WTC11 (cell line): ENCODE measurements at places on chromosomes 5 and 9.
A peak's percentile ranks its signal among the peaks of the same experiment; 100 is the strongest.

GRCh38 chr5:420632-421286, 22.2 kb upstream of the EXOC3 start:
- DNase-seq: peak; percentile 13

- no peak for DNase-seq
Observed at GRCh38 chr9:35797311-35798109, 6.1 kb downstream of the NPR2 start.

GRCh38 chr5:177412603-177413233, 3.4 kb upstream of the F12 start:
- no peak for DNase-seq

DNA sequence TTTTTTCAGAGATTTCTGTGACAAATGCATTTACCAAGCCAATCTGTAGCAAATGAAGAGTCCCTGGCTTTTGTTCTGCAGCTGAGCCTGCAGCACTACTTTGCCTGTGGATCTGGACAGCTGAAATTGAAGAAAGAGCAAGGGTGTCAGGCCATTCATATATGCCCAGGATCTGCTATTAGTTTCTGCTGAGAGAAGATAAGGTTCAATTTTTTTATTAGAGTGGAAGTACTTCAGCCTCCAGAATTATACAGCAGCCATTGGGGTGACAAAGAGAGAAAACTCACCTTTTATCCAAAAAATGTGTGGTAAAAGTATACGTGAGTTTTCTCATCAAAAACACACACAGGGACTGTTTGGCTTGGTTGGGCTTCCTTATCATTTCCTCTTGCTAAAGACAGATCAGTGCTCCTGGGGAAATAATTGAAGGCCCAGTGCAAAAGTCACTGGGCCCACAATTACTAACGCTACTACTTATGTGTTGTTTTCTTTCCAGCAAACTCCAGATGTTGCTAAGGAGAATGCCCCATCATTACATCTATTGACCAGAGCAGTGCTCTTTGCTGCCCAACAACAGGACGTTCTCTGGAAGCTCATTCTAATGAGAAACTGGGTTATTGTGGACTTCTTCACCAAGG, 138.6 kb downstream of the CEMIP2 start:
- DNase-seq: no peak

DNA sequence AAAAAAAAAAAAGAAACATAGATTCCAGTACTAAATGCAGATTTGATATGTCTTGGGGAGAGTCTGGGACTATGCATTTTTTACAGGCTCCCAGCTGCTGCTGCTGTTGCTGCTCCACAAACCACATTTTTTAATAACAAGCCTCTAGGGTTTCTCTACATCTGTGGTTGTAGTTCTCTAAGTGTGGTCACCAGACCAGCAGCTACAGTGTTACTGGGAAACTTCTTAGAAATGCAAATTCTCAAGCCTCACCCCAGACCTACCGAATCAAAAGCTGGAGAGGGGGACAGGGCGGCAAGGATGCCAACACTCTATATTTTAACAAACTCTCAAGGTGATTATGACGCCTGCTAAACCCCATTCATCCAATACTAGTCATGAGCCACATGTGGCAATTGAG, 293.4 kb upstream of the PTGER4 start:
- DNase-seq: no peak

GRCh38 chr9:94846739-94847138, 120.2 kb downstream of the AOPEP start:
- no peak for DNase-seq

- no peak for DNase-seq
Observed at GRCh38 chr9:113503131-113503541, 39.6 kb downstream of the RGS3 start.

DNA sequence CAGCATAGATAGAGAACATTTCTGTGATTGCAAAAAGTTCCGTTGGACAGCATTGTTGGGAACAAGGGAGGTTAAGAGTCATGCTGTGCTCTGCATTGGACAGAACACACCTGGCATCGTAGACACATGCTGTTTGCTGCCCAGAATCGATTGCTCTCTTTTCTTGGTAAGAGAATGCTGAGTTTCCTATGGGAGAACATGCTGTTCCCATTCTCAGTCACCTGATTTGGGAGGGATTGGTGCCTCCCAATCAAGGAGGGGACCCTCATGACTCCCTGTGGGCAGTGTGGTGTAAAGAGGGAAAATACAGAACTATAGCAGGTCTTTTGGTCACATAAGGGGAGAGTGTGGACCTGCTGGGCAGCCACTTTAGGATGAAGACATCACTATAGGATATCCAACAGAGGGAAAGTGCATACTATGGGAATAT, 555.4 kb upstream of the CLINT1 start:
- DNase-seq: no peak

- no peak for DNase-seq
Observed at GRCh38 chr5:14762549-14763216, 98.2 kb downstream of the OTULIN start.

GRCh38 chr5:56987171-56987570, 35.2 kb upstream of the MIER3 start:
- DNase-seq: no peak

DNA sequence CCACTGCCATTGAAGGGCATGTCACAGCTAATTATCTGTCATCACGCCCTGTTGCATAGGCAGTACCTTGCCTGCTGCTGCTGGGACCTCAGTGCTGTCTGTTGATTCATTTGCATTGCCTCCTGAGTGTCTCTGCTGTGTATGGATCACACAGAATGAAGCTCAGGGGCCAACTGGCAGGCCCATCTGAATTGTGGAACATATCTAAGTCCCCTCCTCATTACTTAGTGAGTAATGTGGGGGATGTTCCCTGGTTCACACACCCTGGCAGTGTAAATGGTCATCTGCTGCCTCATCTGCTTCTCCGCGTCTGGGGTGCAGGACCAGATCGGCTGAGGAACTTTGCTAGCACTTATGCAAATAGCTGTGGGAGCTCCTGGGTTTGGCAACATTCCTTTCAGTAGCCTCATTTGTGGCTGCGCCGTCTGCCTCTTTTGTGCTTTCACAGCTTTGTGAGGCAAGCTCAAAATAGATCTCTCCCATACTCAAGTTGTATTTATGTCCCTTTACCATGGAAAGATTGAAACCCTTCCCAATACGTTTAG, 25.4 kb downstream of the TYRP1 start:
- peak; percentile 51 for DNase-seq

DNA sequence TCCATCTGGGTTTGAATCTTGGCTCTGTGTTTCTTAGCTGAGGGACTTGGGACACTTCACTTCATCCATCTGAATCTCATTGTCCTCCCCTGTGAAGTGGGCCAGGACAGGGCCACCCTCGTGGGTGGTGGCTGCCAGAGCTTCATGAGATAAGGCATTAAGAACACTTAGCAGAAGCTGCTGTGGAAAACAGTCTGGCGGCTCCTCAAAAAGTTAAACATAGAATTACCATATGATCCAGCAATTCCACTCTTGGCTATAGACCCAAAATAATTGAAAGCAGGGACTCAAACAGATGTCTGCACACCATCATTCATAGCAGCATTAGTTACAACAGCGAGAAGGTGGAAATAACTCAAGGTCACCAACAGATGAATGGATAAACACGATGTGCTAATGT, 42.4 kb upstream of the GGTA1 start:
- no peak for DNase-seq

DNA sequence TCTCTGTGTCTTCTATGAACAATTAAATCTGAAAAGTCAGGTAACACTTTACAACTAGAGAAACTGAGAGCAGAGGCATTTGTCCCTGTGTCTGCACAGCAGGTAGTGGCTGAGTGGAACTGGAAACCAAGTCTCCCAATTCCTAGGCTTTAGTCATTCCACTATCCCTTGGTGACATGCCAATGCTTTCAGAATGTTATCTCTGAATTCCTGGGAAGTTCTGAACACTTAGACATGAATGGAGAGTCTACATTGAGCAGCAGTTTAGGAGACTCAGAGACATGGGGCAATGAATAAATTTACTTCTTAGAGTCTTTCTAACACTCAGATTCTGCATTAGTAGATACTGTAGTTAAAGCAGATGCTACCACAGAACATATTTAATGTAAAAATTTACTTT, 94.8 kb upstream of the APC start:
- DNase-seq: no peak

- DNase-seq: no peak
Observed at GRCh38 chr5:119070578-119070827, 384 bp upstream of the DMXL1 start.

DNA sequence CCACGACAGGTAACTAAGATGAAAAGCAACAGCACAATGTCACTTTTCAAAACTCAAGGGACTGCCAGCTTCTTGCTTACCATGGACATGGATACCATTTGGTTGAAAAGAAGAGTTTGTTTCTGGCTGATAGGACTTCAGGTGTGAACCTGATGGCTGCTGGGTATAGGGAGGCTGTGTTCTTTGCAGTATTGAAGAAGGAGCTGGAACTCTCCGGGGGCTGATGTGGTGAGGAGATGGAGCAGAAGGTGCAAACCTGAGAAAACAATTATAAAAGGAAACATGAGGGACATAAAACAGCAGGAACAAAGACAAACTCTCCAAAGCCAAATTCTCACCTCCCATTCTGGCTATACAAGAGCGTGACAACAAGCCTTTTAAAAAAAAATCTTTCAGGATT, 330.1 kb upstream of the RFX3 start:
- DNase-seq: no peak

DNA sequence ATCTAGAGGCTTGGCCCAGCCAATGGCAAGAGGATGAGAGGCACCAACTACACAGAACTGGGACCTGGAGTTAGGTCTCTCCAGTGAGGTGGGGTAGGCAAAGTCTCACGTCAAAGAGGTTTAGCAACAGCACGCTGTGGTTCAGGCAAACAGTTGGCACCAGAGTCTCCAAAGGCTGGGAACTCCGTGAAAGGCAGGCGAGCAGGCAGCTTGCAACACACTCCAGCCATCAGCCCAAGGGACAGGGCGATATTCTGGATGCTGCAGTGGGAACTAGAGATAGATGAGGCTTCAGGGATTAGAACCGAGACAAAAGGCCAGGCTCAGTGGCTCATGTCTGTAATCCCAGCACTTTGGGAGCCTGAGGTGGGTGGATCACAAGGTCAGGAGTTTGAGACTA, 129.1 kb downstream of the PDZD2 start:
- DNase-seq: no peak

GRCh38 chr9:33116860-33117259, 40.4 kb upstream of the SMU1 start:
- DNase-seq: no peak

GRCh38 chr5:84437673-84438315, 53.1 kb upstream of the EDIL3 start:
- DNase-seq: no peak

GRCh38 chr5:163460562-163461171, at the start of gene HMMR:
TSS of gene HMMR (plus strand) at chr5:163460632. CDS start at chr5:163460693, 61 bp downstream.
- DNase-seq: no peak

GRCh38 chr5:133287500-133287899, 235.7 kb downstream of the HSPA4 start:
- no peak for DNase-seq

DNA sequence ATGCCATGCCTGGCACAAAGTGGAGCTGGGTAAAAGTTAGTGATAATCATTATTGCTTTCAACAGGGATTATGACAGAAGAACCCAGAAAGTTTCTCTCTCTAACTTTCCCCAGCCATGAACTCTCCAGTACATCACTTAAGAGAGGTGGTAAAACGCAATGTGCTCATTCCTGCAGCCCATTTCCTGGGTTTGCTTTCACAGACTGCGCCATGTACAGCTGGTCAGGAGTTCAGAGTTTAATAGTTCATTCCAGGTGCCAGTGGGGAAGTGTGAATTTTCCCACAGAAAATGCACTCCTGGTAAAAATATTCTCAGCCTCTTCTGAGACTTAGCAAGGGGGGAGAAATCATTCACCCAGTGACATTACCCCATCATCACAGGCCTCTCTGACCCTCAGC, 35.5 kb downstream of the ADAM19 start:
- DNase-seq: no peak

DNA sequence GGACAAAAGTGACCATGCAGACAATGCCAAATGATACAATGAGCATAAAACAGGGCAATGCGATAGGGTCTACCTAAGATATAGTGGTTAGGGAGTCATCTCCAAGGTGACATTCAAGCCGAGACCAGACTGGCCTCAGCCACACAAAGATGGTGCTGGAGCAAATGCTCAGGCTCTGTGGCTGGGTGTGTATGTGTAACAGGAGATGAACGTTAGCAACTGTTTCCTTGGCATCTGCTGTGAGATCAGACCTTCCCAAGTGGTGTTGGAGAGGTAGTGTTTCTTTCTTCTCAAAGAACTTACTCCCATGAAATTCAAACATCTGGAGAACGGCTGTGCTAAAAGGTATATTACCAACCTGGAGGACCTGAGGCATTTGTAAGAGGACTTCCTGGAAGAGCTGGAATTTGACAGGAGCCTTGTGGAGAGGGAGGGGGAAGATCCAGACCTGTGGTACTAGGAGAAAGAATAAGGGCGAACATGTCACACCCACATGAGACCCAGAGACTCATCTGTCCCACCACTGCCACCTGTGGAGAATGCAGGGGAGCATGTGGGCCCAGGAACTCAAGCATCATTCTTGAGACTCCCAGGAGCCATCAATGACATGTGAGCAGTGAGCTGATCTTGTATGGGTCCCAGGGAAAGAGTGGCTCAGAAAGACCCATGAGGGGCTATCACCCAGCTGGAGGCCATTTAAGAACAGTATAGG, 21.4 kb upstream of the ANXA6 start:
- DNase-seq: no peak

GRCh38 chr9:27329291-27329690, 32.3 kb upstream of the EQTN start:
- DNase-seq: no peak

DNA sequence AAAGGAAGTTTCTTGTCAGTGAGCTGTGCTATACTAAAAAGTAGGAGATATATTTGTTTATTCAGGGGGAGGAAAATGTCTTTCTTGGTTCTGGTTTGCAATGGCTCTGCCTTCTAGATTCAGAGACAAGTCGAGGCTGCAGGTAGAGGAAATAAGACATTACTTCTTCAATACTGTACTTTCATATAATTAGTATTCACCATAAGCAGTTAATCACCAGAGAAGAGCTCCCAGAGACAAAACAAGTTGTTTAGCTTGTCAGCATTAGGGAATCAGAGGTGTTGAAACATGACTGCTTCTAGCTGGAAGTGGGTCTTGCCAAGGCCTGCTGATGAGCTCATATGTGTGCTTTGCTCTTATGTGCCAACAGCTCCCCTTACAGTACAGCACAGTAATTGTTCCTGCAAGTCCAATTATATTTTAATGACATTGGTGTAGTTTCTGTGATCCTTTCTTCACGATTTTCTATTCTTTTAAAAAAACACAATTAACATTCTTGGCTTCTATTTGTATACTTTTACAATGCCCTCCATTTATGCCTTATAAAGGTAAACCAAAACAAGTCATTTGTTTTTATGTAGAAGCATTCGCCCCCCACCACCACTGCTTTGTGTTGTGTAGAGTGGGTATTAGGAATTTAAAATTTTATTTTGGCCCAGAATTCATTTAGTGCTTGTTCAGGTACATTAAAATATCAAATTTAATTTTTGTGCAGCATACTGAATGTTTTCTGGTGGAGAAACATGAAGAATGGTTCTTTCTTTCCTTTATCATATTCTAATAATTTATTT, 112.2 kb downstream of the RPS23 start:
- peak; percentile 27 for DNase-seq

DNA sequence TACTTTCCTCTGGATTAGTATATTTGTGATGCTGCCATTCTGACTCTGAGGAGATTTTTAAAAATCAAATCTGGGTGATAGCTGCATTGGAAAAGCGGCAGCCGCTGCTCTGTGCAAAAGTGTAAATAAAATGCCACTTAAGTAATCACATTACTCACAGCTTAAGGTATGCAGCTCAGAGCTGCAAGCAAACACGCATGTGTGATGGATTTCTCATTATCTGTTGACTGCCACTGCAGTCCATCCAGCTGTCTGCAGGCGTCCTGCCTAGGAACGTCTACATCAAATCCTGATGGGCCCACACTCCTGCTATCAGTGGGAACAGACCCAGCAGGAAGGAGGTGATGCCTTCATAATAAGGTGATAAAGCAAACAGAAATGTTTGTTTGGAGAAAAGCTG, 216.9 kb downstream of the SPOCK1 start:
- no peak for DNase-seq
